ENCODE measurements at places on chromosomes 7 and 10.
A peak's percentile ranks its signal among the peaks of the same experiment; 100 is the strongest.

DNA sequence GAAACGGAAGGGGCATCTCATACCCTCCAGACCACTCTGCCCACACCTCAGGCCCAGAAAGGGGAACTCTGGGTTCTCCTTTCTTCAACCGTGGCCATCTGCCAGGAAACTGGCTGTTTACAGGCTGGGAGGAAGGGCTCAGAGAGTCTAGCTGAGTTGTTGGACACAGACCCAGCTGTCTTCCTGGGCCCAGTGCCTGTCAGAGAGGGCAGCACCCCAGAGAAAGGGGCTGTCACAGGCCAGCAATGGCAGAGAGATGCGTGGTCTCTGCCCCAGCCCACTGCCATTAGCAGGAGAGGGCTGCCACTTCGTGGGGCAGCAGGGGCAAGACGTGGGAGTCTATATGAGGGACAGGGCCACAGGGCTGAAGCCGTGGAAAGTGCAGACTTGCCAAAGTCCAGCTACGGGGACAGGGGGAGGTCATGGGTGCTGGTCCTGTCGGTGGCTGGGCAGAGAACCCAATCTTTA, 11.0 kb downstream of the GRID1 start:
- peak; percentile 67 for DNase-seq

DNA sequence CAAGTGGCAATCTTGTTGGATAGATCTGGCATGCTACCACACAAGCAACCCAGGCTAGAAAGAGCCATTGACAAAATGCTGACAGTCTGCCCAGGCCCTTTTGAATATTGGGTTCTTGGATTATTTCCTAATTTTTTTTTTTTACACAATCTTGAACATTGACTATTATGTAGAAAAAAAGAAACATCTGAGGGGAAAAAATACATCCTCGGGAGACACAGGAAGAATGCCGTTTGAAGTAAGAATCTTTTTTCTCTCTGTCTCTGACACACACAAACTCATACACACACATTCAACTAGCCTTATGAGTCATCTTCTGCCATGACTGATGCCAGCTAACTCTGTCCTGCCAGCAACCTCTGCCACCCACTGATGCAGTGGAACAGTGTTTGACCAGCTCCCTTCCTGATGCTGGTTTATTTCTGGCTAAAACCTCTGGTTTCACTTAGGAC, 47.2 kb downstream of the SORBS1 start:
- no peak for DNase-seq

- DNase-seq = no peak
These were observed 45.5 kb upstream of the TMEM140 start for GRCh38 chr7:135102372-135102771.

- no peak for DNase-seq
These were observed 85.0 kb downstream of the KMT2E start for GRCh38 chr7:105098863-105099515.

DNA sequence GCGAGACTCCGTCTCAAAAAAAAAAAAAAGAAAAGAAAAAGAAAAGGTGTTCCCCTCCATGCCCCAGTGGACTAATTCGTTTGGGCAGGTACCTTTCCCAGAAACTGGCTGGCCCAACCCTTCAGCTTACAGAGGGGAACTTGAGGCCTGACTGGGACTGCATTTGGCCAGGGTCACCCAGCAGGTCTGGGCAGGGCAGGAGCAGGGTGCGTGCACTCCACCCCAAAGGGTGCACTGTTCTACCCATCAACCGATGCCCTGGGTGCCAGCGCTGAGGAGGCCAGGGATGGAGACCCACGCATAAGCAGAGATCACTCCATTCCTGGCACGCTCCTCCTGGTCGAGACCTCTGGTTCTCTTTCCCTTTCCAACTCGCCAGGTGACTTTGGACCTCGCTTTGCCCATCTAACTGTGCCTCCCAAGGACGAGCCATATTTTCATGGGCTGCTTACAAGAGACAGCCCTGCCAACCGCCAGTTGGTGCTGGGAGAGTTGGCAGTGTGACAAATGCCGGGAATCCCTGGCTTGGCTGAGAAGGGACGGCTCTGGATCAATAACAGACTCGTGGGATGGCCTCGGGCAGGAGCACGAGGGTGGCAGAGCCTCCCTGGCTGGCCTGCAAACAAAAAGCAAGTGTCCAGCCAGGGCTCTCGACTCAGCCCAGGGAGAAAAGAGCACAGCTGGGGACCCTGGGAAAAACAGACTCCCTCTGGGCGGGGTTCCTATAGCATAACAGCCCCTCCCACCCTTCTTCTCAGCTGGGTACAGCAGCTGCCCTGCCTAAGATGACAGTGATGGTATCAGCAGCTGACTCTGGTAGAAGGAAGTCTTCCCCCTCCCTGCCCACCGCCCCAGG, 7.9 kb downstream of the HSPB1 start:
- no peak for DNase-seq

DNA sequence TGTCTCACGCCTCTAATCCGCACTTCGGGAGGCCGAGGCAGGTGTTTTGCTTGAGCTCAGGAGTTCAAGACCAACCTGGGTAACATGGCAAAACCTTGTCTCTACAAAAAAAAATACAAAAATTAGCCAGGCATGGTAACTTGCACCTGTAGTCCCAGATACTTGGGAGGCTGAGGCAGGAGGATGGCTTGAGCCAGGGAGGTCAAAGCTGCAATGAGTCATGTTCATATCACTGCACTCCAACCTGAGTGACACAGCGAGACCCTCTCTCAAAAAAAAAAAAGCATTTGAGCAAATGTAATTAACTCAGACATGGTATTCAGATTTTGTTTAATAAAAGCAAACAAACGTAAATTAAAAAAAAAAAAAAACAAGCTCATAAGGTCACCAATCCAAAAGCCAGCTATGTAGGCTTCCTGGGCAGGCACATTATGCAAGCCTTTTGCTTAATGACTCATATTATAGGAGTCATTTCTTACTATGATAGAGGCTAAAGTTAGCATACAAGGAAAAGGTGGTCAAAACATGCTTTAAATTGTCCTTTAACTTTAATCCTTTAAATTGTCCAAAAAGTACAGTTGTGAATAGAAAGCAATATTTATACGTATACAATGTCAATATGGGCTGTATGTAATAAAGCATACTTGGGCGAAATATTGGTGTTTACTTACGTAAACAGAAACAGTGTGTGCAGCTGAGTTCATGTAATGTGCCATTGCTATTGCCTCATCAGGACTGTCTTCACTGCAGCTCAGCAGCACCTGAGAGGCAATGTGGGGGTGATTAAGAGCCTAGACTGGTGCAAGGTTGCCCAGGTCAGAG, 13.0 kb downstream of the AKR1D1 start:
- DNase-seq = no peak

DNA sequence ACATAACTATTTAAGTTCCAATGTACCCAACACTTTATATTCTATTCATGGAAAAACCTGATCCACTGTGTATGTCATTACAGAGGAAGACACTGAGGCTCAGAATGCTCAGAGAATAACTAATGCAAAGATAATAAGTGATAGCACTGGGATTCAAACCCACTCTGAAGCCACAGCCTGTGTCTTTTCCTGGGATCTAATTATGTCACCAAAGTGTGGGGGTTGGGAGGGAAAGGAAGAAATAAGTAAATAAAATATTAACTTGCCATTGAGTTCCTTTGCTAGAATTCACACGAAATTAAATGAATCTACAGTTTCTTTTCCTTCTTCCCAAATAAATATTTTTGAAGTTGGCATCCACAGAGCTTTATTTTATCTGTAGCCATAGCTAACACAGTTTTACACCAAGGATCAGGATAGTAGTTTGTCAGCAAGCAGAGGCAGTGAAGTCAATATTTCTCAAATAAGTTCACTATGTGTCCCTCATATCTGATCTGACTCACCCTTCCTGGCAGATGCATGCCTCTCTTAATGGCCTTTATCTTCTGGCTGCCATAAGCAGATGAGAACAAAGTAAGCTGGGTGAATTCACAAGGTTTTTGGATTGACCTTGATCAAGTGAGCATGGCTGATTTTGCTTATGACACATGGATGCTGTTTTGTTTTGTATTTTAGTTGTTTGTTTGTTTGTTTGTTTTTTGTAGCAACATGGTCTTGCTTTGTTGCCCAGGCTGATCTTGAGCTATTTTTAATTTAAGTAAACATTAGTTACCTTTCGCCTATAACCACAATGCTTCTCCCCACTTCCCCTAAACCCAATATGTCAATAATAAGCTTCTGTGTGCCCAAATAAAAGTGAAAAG, 6.3 kb downstream of the RAPGEF5 start:
- no peak for DNase-seq

GRCh38 chr7:146216396-146217041, 99.9 kb downstream of the CNTNAP2 start:
- DNase-seq = no peak

GRCh38 chr7:128884561-128885369, 22.1 kb downstream of the ATP6V1F start:
- no peak for DNase-seq

- DNase-seq = no peak
These were observed 40.4 kb upstream of the DLX5 start for GRCh38 chr7:97064972-97065587.

GRCh38 chr10:8416192-8416701, 361.8 kb downstream of the GATA3 start:
- DNase-seq = no peak

GRCh38 chr7:18201350-18201749, 173.7 kb upstream of the PRPS1L1 start:
- DNase-seq = no peak

DNA sequence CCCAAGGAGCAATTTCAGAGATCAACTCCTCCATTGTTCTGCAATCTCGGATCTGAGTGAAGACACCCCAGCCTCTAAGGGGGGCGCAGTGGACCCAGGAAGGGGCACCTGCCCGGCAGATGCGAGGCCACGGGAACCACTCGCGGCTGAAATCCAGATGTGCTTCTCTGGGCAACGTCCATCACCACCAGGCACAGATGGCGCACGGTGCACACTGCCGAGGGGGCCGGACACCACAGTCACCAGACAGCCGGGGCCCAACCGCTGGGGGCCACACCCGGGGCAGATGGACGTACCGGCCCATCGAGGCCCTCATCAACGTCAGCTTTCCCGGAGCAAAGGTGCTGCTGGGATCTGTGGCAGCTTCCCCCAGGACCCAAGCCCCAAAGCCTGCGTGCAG, 16.9 kb upstream of the ADGRA1 start:
- DNase-seq = no peak

DNA sequence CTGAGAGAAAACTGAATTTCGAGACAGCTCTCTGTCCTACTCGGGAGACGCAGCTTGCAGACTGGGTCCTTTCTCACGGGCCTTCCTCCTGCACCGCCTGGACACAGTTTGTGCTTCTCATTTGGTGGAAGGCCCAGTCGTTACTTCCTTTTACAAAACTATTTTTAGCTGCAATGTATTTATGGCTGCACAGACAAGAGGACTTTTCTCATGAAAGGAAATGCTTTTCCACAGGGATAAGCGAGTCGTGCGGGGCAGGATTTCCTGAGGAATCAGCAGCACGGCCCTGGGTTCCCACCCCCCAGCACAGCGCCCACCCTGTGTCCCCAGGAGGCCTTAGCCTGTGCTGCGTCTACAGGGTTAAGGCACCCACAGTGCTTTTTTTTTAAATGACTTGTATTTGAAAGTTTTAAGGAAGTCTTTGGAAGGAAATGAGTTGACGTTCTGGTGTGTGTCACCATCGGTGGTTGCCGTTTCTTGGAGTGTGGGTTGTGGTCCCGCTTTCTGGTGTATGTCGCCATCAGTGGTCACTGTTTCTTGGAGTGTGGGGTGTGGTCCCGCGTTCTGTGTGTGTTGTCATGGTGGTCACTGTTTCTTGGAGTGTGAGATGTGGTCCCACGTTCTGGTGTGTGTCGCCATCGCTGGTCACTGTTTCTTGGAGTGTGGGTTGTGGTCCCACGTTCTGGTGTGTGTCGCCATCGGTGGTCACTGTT, 50.9 kb downstream of the INPP5A start:
- DNase-seq = peak; percentile 100

GRCh38 chr7:92830532-92831110, 5.8 kb downstream of the CDK6 start:
- no peak for DNase-seq

DNA sequence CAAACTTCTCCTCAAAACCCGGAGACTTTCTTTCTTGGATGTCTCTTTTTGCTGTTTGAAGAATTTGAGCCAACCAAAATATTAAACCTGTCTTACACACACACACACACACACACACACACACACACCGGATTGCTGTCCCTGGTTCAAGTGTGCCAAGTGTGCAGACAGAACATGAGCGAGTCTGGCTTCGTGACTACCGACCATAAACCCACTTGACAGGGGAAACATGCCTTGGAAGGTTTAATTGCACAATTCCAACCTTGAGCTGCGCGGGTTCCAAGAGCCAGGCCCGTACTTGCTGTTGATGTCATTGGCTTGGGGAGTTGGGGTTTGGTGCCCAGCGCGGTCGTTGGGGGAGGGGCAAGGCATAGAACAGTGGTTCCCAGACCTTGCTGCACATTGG, 1.7 kb downstream of the EGFR start:
- no peak for DNase-seq

DNA sequence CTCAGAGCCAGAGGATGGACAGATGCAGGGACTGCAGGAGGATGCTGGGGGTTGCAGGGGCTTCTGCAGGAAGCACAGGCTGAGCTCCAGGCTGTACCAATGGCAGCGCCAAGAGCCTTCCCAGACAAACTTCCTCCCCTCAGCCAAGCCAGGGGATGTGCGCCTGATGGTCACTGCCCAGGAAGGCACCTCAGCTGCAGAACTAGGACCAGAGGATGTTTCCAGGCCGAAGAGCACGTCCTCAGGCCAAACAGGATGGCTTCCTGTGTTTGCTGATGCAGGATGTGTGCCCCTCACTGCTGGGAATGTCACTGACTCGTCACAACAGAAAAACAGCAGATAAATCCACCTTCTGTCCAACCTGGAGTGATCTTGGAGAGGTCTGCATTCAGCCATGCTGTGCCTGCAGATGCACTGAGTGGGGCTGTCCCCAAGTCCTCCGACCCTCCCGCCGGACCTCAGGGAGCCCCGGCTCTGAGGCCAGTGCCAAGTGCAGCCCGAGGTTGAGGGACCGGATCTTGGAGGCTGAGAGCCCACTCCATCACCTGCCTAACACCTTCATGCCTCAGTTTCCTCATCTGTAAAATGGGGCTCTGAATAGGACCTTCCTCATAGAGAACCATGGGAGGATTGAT, 152.5 kb upstream of the CHST15 start:
- no peak for DNase-seq

DNA sequence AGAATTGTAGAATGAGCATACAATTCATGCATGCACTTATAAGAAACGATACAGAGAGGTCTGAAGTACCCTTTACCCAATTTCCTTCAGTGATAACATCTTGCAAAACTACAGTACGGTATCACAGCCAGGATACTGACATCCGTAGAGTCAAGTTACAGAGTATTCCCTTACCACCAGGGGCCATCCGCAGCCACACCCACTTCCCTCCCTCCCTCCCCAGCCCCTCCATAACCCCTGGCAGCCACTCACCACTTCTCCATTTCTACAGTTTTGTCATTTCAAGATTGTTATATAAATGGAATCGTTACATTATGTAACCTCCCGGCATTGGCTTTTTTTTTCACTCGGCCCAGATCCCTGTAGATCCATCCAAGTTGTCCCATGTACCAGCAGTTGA, 113.6 kb upstream of the RET start:
- peak; percentile 97 for DNase-seq

GRCh38 chr7:64951250-64951848, 39.5 kb downstream of the ZNF117 start:
- peak; percentile 42 for DNase-seq
